ENCODE measurements at places on chromosomes 16 and 17. TPM values are rescaled to one million over a fixed set of nuclear protein-coding genes. Genes with fewer than 3 reads are reported as not detected.

DNA sequence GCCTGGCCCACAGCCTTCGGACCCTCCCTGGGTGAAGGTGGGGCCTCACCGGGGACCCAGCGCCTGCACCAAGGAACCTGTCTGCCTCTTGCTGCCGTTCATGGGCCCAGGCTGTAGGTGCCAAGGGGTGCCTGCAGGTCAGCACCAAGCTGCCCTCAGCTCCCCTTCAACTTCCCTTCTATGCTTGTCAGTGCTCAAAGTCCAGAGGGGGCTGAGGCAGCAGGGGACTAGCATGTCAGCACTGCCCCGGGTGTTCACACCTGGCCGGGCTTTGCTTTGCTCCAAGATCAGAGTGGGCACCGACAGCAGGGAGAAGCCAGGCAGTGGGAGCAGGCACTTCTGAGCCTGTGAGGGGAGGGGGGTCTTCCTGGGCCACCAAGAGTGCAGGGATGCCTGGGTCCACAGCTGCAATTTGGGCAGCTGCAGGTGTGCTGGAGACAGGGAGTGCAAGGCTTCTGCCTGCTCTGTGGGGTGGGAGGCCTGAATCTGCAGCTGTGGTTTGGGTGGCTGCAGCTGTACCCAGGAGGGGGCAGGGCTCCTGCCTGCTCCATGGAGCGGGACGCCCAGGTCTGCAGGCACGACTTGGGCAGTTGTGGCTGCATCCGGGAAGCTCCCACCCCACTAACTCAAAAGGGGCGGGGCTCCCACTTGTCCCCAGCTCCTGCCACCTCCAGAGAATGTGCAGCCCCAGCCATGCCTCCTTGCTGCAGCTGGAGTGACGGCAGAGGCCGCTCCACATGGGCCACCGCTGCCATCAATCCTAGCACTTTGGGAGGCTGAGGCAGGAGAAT lies 27.6 kb upstream of the PRM1 start:
- no peak for DNase-seq

DNA sequence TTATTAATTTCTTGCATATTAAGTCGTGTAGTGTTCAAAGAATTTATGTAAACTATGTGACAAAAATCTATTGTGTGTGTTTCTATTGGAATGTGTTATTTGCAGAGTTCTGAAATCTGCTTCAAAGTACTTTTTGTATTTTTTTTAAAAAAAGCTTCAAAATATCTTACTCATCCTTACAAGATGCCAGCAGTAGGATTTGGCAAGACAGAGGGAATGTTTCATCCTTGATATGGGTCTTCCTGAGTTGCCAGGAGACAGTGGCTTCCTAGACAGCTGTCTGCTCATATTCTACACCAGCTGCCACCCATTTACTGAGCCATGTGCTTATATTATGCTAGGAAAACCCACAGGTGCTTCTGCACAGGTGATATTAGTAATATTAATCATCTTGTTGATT lies 36.4 kb downstream of the EFCAB5 start:
- DNase-seq, result no peak

DNA sequence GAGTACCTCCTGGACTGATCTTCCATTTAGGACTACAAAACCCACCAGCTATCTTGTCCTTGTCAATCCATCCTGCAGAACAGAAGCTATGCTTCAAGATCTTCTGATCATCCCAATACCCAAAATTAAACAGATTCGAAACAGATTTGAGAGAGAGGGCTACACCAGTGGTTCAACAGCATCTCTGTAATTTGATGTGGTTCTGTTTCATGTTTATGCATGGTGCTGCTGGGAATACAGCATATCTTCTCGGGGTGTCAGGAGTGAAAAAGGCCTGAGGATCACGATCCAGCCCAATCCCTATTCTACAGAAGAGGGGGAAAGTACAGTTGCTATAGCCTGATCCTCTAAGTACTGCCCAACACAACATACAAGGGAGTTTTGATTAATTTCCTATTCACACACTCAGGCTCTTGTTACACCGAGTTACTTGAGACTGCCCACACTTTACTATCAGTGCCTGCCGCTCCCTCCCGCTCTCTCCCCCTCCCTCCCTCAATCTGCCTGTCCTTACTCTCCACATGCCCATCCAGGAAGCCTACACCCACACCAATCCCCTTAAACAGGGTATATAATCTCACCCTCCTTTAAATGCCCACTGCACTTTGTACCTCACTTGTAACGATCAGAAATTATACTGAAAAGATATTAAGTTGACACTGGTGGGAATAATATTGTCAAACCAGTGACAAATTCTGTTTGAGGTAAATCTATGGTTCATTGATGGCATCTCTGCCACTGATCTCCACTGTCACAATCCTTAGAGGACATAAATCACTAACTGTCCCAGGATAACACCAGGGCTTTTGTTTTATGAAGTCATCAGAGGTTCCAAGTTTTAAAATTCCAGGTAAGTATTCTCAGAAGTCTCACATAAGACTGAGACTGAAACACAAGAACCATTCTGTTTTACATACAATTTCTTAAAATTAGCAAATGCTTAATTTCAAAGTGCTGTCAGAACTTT lies 89.3 kb upstream of the PLEKHM1 start:
- DNase-seq, result no peak

DNA sequence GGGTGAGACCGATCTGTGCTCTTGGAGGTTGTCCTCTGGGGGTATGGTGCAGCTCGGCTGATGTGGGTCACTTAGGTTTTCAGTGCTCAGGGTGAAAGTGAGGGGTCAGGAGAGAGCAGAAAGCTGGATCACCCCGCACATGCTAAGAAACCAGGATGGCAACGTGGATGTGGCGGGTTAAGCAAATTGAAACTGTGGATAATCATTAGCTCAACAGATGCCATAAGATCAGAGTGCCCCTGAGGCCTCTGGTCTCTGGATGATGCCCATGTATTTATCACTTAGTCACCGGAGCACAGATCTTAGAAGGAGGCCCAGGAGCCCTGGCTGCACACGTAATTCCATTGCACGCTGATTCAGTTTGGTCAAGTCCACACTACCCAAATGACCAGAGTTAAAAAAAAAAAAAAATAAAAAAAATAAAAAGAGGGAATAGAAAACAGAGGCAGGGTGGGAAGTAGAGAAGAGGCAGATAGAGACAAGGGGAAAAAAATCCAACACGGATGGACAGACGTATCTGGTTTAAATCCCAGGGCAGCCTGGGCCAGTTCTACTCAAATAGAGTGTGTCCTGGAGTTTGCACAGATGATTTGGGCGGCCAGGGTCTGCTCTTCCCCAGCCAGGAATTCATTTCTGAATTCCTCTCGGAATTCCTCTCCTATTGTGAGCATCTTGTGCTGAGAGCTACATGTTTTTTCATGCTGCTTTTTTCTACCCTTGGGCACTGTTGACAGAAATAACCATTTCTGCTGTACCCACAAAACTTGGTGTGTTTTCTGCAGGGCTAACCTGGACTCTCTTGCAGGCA lies 378.3 kb downstream of the CPPED1 start:
- DNase-seq, result no peak

DNA sequence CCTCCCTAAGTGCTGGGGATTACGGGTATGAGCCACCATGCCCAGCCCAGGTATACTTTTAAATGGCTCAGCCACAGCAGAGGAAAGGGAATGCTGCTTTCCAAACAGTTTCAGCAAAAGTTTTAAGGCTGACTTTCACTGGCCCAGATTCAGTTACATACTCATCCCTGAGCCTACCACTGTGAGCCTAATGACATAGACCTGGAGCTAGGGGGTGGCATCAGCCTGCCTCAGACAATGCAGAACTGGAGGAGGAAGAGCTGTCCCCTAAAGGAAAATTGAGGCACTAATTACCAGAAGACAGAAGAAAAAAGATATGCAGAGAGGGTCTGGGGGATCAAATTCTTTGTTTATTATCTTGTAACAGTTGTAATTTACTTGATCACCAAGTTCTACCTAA lies 43.9 kb downstream of the HS3ST4 start:
- no peak for DNase-seq

DNA sequence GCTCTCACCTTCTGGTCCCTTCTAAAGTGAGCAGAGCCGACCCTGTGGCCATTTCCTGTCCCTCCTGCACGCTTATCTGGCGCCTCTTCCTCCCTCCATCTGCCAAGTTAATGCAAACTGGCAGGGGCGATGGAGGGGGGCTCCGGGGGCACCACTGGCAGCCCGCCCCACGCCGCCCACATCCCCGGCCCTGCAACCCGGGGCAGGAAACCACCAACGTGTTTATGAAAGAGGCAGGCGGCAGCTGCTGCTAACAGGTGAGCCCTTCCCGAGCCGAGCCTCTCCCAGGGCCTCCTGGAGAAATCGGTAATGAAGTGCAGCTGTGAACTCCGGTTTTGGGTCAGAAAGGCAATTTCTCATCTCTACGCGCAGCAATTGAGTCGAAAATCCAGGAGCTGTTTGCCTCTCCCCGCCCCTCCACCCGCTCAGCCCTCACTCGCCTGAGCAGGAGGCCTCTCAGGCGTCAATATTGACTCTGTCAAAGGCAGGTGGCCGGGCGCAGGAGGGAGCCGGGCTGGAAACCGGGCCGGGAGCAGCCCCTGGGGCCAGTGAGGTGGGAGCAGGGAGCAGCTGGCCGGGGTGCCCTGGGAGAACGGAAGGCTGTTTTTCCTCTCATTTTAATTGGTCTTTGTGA lies 164.4 kb upstream of the GSE1 start:
- no peak for DNase-seq

DNA sequence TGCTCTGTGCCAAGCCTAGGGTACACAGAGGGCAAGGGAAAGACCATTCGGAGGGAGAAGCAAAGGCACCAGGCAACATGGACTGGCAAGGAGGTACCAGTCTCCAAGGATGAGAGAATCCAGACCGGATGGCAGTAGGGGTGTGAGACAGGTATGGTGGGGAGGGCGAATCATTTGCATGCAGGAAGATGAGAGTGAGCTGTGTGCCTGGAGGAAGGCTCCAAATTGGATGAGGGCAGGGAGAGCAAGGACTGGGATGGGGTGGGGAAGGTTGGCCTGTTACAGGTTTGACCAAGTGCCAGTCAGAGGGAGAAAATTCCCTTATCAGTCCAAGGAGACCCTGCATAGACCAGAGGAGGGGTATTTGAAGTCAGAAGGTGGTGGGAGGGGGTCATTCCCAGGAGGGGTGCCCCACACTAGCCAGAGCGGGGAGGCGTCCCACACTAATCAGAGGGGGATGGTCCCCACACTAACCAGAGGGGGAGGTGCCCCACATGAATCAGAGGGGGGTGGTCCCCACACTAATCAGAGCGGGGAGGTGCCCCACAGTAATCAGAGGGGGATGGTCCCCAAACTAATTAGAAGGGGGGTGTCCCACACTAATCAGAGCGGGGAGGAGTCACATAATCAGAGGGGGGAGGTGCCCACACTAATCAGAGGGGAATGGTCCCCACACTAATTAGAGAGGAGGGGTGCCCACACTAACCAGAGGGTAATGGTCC lies 737 bp downstream of the CANT1 start:
- no peak for DNase-seq

DNA sequence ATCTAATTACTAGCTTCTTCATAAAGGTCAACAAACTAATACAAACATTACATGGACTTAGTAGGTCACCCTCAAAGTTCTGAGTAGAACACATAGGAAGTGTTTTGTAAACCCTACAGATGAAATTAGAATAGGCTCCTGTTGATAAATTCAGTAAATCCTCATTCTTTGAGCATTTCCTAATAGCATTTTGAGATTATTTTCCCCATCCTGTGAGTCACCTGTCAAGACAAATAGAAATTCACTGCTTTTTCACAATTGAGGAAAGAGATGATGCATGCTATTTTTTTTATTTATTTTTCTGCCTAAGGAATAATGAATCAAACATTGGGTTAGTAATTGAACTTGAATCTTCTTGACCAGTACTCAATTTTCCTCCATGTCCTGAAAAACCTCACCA lies 666.7 kb upstream of the GOT2 start:
- DNase-seq, result no peak

DNA sequence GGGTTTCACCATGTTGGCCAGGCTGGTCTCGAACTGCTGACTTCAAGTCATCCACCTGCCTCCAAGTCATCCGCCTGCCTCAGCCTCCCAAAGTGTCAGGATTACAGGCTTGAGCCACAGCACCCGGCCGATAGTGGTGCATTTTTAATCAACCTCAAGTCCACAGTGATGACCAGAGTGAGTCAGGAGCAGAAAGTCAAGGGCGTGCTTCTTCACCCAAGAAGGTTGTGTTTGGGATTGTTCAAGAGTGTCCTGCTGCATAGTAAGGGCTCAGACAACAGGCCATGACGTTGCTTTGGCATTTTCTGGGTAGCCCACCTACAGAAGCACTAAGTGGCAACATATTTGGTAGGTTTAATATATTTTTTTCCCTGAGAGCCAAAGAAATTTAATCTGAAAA lies 108.3 kb upstream of the FAM20A start:
- DNase-seq, result no peak

GRCh38 chr16:72620348-72620747 lies 427.6 kb downstream of the ZFHX3 start:
- DNase-seq, result no peak

DNA sequence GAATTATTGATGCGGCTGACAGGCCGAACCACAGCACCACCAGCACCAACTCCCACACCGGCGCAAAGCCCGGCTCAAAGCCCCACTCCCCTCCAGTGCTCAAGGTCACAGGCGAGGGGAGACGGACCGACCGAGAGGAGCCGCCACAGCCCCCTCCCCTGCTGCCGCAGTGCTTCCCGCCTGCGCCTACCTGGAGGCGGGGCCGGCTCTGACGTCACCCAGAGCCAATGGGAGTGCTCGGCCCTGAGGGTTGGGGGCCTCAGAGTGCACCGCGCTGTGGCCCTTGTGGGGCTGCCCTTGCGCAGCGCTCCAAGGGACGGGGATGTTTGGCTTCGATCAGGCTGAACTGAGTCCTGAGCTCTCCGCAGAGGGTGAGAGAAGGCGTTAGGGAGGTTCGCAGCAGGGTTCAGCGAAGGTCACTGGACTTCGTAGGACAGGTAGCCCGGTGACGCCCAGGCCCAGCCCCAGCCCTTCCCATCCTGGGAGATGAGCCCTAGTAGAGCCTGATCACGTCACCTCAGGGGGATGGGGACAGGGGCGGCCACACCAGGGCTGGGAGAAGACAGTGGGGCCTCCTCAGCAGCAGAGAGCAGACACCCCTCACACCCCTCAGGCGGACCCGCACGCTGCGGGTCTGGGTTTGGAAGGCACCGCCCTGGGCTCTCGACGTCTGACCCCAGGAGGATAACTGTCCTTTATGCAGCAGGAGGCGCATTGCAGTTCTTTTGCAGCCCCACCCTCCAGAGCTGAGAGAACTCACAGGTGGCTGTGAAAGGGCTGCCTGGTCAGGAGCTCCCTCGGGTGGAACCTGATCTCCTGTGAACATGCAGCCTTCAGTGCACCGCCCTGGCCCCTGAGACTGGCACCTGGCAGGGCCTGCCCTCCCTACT lies 1.5 kb downstream of the NDRG4 start:
- peak; percentile 80 for DNase-seq

The SLC52A1 gene
- 0.73 TPM for total RNA-seq

The CDRT4 gene
- total RNA-seq, result 6.1 TPM

The FOXL1 gene
- 0.99 TPM for total RNA-seq

The ZFHX3 gene
- 25.7 TPM for total RNA-seq

The SLC38A10 gene
- total RNA-seq, result 79.9 TPM

Data from left lung (tissue), 14 donors.